Foreskin keratinocyte (primary cell): ENCODE measurements at places on chromosomes 5 and 9. TPM values are rescaled to one million over a fixed set of nuclear protein-coding genes. Genes with fewer than 3 reads are reported as not detected.
A peak's percentile ranks its signal among the peaks of the same experiment; 100 is the strongest.

Gene CDC37L1
- polyA plus RNA-seq: 6.7 and 8.0 TPM in 2 replicates

Gene ZNF474
- polyA plus RNA-seq: not detected in 2 replicates

Gene PCA3
- polyA plus RNA-seq: not detected in 2 replicates

Gene GABBR2
- not detected in 2 replicates for polyA plus RNA-seq

Gene CDC20B
- polyA plus RNA-seq: not detected in 2 replicates

Gene SLC1A3
- 5.3 and 8.7 TPM in 2 replicates for polyA plus RNA-seq

Gene IFNE
- polyA plus RNA-seq: 0.30 and 0.60 TPM in 2 replicates

Gene CER1
- not detected in 2 replicates for polyA plus RNA-seq

Gene THG1L
- polyA plus RNA-seq: 16.6 and 16.9 TPM in 2 replicates

Gene REEP2
- 3.8 and 4.5 TPM in 2 replicates for polyA plus RNA-seq

Gene DOCK8
- 0.26 and 0.40 TPM in 2 replicates for polyA plus RNA-seq

Gene NUTM2G
- not detected in 2 replicates for polyA plus RNA-seq

Gene PCDHA9
- 0.01 TPM in 1 of 2 replicates, not detected in the other for polyA plus RNA-seq

DNA sequence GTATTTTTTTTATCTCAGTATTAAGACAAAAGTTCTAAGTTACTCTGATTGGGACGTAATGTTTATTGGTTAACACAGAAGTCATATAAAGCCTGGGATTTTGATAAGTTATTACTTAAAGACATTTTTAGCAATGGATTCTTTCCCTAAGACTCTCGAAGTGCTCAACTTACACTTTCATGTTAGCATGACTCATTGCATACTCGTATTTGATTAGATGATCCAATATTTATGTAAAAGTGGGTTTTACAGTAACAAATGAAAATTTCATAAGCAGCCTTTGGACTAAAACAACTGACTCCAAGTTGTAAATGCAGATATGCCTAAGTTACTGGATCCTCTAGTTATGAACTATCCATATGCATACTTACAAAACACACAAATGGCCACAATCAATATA, 567.7 kb upstream of the NUDT12 start:
- DNase-seq: no peak

DNA sequence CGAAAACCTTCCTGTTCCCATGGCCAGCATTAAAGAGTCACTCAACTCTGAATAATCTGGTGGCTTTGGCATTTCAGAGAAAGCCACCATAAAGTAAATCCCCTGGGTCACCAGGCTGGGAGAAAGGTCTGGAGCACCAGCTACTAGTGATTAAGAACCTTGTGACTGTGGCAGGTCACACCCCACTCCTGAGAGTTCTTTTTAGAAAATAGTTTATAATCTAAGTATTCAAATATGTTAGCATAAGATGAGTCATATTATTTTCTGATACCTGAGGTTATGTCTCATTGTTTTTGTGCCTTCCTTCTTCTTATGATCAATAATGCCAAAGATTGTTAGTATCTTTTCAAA, 351.7 kb downstream of the ARRDC3 start:
- no peak for DNase-seq

DNA sequence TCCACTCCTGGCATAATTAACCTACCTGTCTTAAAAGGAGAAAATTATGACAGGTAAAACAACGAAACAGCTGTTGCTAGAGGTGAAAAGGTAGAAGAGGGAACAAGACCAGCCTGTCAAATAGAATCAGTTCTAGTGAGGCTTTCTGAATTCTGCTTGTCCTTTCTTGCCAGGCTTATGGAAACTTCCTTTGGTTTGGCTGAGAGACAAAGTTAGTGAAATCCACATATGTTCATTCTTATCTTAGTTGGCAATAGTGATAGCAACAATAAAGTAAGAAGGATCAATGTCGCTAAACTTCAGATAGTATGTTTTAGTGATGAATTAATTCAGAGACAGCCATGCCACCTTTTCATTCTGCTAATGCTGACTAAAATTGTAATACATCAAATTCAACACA, 34.4 kb downstream of the HAPLN1 start:
- no peak for DNase-seq

DNA sequence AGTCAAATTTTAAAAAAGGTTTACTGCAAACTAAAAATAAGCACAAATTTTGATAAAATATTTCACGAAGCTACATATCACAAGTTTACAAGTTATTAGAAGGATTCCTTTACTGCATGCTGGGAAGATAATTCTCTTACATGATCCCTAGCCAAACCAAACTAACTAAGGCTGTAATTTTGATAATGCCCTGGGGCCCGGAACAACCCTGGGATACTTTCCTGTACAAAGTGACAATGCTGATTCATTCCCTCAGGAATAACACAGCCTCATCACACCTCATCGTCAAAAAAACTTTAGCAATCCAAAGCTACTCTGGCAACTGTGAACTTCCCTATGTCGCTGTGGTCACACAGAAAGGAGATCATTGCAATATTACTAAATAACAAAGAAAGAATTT, 402.9 kb downstream of the RAB3C start:
- peak; percentile 4 for DNase-seq

- DNase-seq: peak; percentile 17
These were observed 19.2 kb downstream of the MARCHF3 start for GRCh38 chr5:127011153-127011552.

GRCh38 chr5:144581044-144581443, 410.4 kb downstream of the KCTD16 start:
- DNase-seq: no peak

- DNase-seq: no peak
These were observed 1.9 kb downstream of the PJA2 start for GRCh38 chr5:109407913-109408312.

GRCh38 chr5:152309926-152310450, 95.1 kb downstream of the NMUR2 start:
- no peak for DNase-seq

DNA sequence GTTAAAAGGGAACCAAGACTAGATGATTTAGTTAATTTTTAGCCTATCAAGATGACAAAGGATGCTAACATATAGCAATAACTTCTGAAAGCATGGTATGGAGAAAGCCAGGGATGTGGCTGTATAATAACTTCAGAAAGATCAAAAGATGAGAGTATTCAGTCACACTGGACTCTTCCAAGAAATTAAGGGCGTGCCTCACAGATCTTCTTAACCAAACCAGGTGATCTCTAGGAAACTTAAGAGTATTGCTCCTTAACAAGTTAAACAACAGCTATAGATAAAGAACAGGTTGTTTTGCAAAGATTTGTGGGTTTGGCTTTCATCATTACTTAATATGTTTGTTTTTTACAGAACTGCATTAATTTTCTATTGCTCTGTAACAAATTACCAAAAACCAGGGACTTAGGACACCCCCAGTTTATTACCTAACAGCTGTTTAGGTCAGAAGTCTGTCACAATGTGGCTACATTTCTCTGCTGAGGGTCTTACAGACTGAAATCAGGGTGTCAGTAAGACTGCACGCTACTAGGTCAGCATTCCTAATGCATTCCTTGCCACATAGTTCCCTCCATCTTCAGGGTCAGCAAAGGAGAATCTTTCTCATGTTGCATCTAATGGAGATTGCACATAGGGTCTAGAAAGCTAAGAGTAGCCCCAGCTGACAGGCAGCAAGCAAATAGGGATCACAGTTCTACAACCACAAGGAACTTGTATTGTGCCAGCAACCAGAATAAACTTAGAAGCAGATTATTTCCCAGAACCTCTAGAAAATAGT, 113.8 kb downstream of the WDR70 start:
- DNase-seq: no peak

GRCh38 chr9:2419347-2419746, 202.2 kb upstream of the VLDLR start:
- DNase-seq: no peak

DNA sequence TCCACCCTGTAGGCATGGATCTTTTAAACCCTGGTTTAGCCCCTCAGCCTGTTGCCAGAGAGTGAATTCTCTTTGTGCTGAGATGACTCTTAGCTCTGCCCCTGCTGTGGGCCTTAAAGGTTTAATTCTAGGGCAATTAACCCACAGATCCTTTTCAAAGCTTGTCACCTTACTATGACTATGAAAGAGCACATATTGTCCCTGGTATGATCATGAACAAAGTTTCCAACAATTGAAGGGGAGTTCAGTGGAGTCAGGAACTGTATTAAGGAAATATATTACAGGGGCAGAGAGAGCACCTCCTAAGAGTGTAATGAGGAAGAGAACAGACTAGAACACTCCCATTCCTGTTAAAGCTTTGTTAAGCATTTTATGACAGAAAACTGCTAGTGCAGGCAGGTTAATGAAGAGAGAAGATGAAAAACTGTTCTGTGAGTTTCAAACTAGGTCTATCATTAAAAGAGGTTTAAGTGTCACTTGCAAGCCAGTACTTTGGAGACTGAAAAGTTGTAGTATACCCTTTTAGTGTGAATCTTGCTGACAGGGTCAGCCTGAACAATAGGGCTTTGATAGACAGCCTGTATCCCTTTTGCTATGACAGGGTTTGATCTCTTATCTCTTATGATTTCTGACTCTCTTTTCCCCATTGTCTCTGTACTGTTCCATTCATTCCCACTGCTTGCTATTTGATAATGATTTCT, 104.2 kb upstream of the ELL2 start:
- DNase-seq: peak; percentile 38

- no peak for DNase-seq
These were observed 165.9 kb upstream of the OTULINL start for GRCh38 chr5:14415698-14416074.

GRCh38 chr9:642014-642413, 199.5 kb upstream of the DMRT1 start:
- DNase-seq: no peak

GRCh38 chr5:92544036-92544435, 1037.0 kb downstream of the NR2F1-AS1 start:
- no peak for DNase-seq

DNA sequence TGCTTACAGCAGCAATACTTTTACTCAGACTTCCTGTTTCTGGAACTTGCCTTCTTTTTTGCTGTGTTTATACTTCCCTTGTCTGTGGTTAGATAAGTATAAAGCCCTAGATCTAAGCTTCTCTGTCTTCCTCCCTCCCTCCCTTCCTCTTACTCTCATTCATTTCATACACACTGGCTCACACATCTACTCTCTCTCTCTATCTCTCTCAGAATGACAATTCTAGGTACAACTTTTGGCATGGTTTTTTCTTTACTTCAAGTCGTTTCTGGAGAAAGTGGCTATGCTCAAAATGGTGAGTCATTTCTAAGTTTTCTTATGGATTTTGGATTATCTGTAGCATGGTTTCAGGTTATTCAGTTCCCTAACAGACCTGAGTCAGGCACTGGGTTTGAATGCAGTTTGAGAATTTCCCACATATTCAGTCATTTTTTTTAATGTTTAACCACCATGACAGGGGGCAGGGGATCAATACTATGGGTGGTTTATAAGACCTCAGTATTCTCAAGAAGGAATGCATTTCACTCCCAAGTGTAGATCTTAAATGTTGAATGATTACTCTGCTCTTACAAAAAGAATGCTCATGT, at the start of gene IL7R:
TSS of gene IL7R (plus strand) at position 127 of the 587 bp plus-strand sequence. CDS start at position 214, 87 bp downstream.
- peak; percentile 44 for DNase-seq

DNA sequence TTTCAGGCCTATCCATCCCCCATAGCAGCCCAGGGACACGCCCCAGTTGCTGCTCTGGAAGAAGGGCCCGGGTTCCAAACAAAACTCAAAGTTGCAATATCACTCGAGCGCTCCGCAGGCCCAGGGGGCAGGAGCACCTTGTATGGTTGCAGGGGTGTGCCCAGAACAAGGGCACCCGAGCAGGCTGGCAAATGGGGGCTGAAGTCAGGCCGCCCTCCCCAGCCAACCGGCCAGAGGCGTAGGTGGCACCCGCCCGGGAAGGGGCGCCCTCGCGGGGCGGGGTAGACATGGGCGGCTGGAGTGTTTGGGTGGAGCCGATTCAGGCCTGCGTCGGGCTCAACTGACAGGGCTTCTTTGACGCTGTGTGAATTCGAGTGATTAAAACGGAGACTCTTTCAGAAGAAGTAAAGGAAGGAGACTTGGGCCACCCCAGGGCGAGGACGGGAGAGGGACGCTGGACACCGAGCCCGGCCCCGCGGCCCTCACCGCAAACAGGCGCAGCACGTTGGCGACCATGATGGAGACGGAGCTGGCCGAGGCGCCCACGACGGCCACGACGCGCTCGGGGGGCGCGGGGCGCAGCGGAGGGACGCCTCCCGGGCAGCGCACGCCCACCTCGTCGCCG, 1.1 kb downstream of the GRM6 start:
- no peak for DNase-seq

DNA sequence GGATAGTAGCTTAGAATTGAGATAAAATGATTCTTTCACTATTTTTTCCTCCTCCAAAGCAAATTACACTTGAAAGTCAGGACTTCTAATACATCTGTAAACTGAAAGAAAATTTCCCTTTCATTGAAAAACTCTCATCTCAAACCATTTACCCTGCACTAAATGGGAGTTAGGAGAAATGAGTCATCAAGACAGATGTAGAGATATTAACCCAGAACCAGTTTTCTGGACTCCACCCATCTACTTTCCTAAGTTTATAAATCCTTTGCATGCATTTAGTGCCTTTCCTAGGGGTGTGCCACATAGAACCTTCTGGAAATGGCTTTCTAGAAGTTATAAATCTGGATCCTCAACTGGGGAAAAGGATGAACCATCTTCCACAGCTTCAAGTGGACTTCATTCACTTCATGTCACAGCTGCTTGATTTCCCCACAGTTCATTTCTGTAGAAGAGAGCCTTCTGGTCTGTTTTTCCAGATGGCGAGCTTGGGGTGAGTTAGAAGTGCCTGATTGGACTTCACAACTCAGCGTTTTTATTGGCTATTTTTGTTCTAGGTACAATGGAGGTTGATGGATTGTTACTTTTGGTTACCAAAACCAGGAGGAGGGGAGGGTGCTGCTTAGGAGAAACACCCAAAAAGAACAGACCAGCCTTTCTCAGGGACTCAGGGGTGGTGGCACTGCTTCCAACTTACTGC, 72.5 kb upstream of the GPR151 start:
- no peak for DNase-seq

- no peak for DNase-seq
These were observed 11.4 kb downstream of the SYK start for GRCh38 chr9:90813046-90813445.

DNA sequence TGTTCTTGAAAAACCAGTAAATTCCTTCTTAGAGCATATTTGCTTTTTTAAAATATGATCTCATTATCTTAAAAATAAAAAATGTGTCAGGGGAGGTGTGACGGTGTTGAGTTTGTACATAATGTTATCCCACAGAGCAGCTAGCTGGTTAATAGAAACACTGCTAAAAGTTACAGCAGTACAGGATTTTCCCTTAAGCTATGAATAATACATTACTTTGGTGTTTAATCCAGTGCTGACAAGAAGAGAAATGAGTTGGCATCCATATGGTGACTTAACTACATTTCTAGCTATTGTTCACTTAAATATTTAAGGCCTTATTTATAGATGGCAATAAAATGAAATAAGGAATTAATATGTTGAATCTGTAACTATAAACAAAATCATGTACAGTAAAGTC, 883.1 kb downstream of the CDH18 start:
- DNase-seq: peak; percentile 56

DNA sequence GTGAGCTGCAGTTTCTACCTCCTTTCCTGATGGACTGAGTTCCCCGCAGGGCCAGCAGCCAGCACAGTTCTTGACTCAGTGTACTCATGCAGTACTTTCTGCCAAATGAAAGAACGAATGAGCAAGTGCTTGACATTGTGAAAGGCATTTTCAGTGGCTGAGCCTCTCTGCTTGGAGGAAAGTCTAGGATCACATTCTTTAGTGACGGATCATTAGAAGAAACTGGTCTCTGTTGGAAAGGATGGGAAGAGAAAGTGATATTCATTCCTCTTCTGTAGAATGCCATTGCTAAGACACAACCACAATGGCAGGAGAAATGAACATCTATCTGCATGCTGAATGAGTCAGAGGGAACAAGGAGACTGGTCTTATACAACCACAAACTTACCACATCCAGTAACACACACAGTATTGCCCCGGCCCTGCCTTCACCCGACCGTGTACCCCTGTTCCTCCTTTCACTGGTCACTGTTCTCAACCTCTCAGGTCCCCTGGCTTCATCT, 206.9 kb downstream of the CRB2 start:
- peak; percentile 75 for DNase-seq
